Left ventricle myocardium superior (tissue), 1 donor: ENCODE measurements at places on chromosomes 2 and 18.

- DNase-seq: no peak
Measured at GRCh38 chr18:10099539-10100140, 185.8 kb downstream of the VAPA start.

GRCh38 chr2:185644828-185645227 lies 93.8 kb upstream of the FSIP2 start:
- no peak for DNase-seq

DNA sequence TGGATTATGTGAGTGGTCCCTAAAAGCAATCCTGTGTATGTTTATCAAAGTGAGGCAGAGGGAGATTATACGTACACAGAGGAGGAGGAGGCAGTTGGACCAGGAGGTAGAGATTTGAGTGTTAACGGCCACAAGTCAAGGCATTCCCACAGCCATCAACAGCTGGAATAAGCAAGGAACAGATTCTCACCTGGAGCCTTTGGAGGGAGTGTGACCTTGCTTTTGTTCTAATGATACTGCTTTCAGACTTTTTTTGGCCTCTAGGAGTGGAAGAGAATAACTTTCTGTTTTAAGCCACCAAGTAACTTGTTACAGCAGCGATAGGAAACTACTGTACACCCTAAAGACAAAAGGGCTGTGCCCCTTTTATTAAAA lies 18.1 kb downstream of the LCLAT1 start:
- no peak for DNase-seq

GRCh38 chr2:58047373-58047935 lies 848 bp downstream of the VRK2 start:
- no peak for DNase-seq

DNA sequence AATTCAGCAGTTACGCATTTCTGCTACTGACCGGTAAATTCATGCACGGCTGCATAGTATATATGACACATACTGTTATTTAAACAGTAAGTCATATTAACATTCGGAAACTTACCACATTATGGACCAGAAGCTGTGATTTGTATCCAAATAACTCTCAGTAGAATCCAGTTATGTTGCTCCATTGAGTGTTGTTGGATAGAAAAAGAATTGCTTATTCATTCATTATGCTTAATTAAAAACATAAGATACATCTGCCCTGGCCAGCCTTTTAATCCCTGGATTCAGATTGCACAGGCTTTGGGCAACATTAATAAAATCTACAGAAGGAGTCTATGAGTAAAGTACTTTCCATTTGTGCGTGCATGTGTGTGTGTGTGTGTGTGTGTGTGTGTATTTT lies 111.3 kb downstream of the CPS1 start:
- DNase-seq: no peak

DNA sequence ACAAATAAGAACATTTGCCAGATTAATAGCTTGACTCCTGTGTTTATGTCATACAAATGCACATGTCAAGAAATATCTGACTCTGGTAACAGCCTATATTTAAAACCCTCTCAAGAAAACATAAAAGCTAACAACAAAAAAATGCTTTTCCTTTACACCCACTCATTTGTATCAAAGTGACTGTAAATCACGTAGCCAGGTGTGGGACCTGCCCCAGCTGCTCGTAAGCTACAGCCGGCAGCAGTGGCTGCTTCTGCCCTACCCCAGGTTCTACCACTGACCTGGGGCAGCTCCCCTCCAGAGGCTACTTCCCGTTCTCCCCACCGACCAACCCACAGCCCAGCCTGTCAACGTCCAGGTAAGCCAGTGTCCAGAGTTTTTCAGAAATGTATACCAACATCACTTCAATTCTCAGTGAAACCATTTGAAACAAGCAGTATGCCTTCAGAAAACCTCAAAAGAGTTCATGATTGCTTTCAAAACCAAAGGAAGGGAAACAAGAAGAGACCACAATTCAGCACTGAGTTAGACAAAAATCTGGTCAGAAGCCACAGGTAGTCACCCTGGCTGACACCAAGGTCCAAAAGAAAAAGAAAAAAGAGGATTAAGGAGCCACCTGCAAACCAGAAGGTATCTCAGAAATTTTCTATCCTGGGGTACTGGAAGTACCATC lies 40.4 kb downstream of the KIDINS220 start:
- no peak for DNase-seq

DNA sequence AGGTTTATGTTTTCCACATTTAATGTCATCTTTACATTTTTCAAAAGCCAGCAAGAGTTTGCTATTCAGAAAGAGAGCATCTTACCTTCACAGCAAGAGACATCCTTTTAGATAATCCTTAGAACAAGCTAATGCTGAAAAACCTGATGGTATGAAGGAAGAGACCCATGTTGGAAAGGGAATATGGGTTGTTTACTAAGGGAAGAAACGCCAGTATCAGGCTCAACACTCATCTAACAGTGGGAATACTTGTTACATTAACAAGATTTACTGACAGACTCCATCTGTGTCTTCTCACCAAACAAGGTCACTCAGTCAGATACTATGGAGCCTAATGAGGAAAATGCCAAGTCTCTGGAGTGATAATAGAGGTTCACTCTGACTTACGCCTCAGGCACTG lies 1474.1 kb upstream of the SLC39A10 start:
- no peak for DNase-seq

- DNase-seq: no peak
Measured at GRCh38 chr2:168599738-168600137, 143.7 kb downstream of the CERS6 start.

DNA sequence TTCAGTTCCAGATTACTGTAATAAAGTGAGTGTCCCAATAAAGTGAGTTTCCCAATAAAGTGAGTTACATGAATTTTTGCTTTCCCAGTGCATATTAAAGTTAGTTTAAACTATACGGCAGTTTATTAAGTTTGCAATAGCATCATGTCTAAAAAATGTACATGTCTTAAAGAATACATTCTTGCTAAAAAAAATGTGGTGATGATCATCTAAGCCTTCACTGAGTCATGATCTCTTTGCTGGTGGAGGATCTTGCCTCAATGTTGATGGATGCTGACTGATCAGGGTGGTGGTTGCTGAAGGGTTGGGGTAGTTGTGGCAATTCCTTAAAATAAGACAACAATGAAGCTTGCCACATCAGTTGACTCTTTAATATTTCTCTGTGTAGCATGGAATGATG lies 664.2 kb downstream of the TDRD15 start:
- DNase-seq: no peak

GRCh38 chr2:119197126-119197405 lies 26.6 kb upstream of the STEAP3 start:
- no peak for DNase-seq

DNA sequence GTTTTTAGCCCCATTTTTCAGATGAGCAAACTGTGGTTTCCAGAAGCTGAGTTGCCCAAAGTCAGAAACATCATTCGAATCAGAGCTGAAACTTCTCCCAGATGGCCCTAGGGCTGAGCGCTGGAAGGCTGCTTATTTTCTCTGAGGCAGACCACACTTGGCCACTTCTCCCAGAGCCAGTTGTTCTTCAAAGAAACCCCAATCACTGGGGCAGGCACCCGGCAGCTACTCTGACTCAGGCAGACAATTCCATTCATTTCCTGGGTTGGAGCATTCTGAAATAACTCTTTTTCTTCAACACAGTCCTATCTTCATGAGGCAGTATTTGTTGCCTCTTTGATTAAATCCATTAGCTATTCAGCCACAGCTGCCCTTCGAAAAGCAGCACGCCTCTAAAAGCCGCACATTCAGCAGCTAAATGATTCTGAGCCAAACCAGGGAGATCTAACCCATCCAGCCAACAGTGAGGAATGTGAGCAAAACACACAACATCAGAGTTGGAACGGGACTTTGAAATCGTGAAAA lies 40.9 kb downstream of the LRATD1 start:
- no peak for DNase-seq

DNA sequence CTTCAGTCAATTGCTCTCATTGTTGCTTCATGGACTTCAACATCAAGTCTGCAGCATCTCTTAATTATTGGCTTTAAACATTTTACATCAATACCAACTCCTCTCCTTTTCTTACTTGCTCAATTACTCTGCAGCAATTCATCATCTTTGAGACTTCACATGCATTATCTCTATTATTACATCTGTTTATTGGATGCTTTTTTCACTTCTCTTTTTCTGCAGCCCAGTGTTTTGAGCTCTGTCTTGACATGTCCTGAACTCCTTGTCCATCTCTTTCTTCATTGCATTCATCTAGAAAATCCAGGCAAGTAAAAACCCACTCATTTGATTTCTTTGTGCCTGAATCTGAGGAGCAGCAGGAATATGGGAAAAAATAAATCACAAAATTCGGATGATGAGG lies 647.9 kb downstream of the PLCL1 start:
- no peak for DNase-seq

- no peak for DNase-seq
Measured at GRCh38 chr2:219713110-219713509, 85.7 kb downstream of the SLC4A3 start.

DNA sequence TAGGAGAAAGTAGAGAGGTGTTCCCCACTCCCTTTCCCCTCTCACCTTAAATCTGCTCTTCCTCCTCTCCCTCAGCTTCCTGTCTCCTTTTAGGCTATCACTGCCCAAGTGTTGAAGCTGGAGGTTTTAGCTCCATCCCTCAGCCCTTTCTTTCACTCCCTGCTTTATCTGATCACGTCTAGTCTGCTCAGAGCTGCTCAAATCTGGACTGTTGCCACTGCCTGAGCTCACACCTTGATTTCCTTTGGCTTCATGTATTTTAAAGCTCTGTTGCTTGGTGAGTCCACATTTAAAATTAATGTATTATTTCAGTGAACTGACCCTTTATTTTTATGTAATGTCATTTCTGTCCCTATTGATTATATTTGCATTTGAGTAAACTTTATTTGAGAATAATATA lies 236.6 kb downstream of the PTGR3 start:
- DNase-seq: no peak

DNA sequence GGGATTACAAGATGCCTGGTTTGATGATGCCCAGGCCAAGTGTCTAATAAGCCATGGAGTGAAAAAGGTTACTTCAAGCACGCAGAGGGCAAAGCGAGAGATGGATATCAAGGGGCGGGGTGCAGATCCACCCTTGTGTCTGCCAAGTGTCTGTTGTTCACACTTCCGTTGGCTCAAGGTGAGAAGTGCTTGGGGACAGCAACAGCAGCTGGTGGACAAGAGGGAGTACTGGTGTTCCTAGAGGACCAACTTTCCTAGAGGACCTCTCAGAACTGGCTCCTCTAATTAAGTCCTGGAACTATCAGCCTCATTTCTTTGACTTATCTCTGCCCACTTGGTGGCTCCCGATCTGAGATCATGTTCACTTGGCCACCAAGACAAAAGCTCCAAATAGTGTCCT lies 299.1 kb downstream of the PRKCE start:
- DNase-seq: no peak

GRCh38 chr2:149226790-149227189 lies 103.6 kb upstream of the LYPD6 start:
- no peak for DNase-seq

- peak; percentile 78 for DNase-seq
Measured at GRCh38 chr2:25251422-25252273, 83.3 kb upstream of the POMC start.

- DNase-seq: no peak
Measured at GRCh38 chr2:122530814-122531213, 775.4 kb downstream of the TSN start.

DNA sequence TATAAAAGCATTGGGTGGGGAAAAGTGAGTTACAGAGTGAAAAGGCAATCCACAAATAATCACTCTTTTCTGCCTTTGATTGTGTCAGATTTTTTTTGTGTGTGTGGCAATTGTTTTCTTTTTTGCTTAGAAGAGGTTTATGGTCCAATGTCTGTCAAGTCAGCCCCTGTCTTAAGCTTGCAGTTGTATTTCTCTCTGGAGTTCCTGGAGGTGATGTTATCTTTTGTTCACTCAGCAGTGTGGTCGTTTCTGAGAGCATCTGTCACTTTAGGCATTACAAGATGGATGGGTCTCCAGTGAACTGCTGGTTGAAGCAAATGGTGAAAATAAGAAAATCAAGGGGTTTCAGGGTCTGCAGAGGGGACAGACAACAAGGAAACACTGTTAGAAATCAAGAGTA lies 121.3 kb downstream of the GREB1L start:
- no peak for DNase-seq

GRCh38 chr2:191217580-191217979 lies 27.6 kb upstream of the MYO1B start:
- DNase-seq: no peak

DNA sequence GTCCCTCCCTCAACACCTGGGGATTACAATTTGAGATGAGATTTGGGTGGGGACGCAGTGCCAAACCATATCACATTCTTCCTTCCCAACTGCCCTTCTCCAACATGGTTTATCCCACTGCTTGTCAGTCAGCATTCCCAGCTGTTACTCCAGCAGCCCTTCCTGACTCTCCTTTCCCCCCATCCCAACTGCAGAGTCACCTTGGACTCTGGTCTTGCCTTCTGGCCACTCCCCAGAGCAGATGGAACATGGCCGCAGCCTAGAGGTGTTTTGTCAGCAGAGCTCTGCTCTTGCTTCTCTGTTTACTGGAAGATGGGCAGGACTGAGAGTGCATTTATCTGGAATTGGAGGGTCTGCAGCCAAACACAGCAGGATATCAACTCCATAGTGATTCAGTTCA lies 51.2 kb upstream of the MEX3C start:
- no peak for DNase-seq
